CD8-positive, alpha-beta memory T cell (primary cell): ENCODE measurements at places on chromosomes 11 and 22. TPM values are rescaled to one million over a fixed set of nuclear protein-coding genes. Genes with fewer than 3 reads are reported as not detected.

DNA sequence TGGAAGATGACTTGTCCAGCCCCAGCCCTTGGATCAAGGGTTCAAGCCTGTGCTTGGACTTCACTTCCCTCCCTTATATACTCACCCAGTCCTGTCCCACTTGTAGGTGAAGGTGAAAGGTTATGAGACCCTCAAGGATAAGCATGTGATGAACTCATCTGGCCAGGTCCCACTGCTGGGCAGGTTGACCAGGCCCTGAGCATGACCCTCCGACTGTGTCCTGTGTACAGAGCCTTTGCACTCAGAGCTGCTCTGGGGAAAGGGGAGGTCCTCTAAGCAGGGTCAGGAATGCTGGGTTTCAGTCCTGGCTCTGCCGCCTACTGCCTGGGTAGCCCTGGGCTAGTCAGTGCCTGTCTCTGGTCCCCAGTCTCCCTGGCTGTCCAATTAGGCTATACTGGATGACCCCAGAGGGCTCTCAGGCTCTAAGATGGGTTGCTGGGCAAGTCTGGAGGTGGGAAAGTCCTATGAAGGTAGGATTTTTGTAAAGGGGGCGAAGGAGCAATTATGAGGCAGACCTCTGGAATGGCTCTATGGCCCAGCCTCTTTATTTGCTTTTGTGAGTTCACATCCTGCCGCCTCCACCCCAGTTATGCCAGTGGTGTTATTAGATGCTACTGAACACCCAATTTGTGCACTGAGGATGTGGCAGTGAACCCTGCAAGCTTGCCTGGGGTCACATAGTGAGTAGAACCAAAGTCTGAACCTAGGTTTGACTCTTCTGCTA lies 14.1 kb downstream of the DGAT2 start:
- no peak for DNase-seq

GRCh38 chr11:12520054-12520453 lies 142.7 kb downstream of the PARVA start:
- DNase-seq: no peak

GRCh38 chr22:42203609-42204008 lies 66.8 kb downstream of the TCF20 start:
- DNase-seq: no peak

GRCh38 chr11:105693075-105693759 lies 83.3 kb downstream of the GRIA4 start:
- no peak for DNase-seq

GRCh38 chr11:31582697-31583096 lies 73.1 kb downstream of the ELP4 start:
- DNase-seq: no peak

- DNase-seq: no peak
Observed at GRCh38 chr11:107707807-107708206, 4.0 kb downstream of the SLN start.

GRCh38 chr11:69546735-69547370 lies 65.4 kb downstream of the LINC01488 start:
- DNase-seq: no peak

DNA sequence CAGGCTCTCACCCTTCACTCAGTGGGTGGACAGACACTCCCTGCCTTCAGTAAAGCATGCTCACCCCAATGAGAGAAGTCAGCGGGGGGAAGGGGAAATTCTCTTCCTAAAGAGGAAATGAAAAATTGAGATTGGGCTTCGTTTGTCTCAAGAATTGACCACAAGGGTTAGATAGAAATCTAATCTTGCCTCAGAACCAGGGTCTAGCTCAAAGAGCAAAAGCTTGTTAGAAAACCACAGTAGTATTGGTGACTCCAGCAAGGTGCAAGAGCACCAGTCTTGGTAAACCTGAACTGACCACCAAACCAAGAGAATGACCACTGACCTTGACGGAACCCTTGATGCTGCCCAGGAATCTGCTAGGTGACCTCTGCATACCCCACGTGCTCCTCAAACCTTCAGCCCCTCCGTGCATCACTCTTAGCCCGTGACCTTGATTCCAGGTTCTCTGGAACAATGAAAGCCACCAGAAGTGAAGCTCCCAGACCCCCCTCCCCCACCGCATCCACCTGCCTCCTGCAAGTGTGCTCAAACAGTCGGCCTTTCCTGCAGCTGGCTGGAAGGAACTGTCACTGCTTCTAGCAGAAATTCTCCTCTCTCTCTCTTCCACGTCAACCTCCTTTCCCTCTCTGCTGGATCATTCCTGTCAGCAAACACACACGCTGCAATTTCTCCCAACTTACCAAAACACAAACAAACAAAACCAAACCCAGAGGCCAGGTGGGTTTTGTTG lies 3.1 kb upstream of the TMA7B start:
- no peak for DNase-seq

DNA sequence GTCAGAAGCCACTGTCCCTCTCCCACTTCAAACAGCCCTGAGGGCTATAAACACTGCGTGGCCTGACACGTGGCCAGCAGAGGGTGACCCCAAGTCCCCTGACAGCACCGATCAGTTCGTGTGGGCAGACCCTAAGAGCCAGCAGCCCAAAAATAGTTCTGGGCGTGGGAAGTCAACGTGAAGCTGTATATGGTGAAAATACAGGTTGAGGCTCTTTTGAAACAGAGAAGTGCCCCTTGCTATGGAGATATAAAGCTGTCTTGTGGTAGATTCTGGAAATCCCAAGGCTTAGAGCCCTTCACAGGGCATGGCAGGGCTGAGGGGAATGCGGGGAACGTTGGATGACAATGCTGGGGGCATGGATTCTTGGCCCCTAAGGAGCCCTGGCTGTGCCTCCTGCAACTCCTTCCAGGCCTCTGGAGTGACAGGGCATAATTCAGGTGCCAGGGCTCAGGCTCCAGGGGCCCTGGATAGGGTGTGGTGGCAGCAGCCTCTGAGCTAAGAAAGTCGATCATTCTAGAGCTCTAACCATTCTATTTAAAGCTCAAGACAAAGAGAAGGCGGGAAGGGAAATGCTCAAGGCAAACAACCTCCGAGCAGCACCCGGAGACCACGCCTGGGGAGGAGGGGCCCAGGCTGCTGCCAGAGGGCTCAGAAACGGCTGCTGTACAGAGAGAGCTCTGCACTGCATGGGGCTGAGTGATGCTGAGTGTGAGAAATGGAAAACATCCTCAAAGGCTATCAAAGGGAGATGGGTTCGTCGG lies 60.4 kb upstream of the CD5 start:
- peak; percentile 92 for DNase-seq

DNA sequence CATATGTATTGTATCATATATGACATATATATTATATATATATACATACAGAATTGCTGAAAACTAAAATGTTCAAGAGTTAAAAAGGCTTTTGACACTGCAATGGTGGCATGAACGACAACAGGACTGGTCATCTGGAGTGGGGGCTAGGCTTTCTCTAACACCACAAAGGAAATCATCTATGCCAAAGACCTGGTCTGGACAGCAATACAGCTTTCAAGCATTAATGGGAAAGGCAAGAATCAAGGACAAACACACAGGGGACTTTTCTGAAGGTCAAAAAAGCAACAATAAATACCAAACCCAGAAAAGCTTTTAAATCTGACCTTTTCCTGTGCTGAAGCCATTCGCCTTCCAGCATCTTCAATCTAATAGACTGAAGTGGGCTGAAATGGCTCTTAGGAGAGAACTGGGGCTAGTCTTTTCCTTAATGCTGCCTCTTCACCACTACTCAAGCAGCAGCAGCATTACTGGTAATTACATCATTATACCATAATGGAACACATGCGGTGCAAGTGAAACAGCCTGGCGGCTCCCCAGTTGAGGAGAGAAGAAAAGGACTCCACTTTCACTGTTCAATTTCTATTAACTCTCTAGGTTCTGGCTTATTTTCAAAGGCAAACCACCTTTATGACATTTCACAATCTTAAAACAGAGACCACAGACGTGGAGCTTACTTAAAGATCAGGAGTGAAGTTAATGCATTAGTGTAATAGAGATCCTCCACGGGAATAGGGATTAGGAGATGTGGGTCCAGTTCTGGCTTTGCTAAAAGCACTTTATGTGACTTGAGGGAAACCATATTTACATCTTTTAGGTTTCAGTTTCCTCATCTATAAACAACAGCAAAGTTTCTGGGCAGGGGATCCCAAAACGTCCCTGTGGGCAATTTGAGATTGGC lies 63.0 kb downstream of the GAB2 start:
- DNase-seq: no peak

DNA sequence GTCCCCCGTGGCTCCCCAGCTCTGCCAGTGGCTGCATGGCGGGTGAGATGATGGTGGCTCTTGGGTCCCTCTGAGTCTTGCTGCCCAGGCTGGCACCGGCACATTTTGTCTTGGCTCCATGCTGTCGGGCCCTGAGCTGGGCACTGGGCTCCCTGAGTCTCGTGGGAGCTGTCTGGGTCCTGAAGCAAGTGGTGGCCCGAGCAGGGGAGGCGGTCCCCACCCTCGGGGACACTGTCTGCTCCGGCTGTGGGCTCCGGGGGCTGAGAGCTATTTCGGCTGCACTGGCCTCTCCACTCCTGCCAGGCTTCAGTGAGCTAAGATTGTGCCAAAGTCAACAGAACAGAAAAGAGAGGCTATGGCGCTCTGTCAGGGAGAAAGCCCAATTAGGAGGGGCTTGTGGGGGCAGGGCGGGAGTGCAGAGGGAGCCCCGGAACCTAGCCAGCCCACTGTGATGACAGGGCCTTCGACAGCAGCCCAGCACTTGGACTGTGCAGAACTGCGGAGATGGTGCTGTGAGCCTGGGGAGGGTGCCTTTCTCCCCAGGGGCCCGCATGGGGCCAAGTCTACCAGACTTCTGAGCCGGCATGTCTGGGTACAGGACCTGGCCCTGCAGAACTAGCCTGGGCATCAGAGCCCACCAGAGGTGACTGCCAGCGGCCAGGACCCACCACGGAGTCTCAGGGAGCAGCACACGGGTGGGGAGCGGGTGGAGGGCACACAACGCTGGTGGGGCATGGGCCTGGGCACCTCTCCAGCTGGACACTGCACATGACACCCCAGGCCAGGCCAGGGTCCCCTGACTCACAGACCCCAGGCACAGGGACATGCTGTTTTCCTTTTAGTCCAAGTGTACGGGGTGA lies 38.0 kb downstream of the RTN4R start:
- DNase-seq: no peak

The TUBA8 gene
- total RNA-seq: 1.2 TPM

The CFAP68 gene
- total RNA-seq: 44.3 TPM
